ENCODE measurements at places on chromosomes 11 and 22. TPM values are rescaled to one million over a fixed set of nuclear protein-coding genes. Genes with fewer than 3 reads are reported as not detected.

GRCh38 chr11:35173011-35173511 lies 34.1 kb downstream of the CD44 start:
- H3K27me3 ChIP-seq, result no peaks in the 10 kb centered on the region
- peaks cover 28% of the 10 kb centered on the region for H3K4me1 ChIP-seq
- DNase-seq, result no peak

CSF2RB gene
- 0.07 TPM for total RNA-seq

DNA sequence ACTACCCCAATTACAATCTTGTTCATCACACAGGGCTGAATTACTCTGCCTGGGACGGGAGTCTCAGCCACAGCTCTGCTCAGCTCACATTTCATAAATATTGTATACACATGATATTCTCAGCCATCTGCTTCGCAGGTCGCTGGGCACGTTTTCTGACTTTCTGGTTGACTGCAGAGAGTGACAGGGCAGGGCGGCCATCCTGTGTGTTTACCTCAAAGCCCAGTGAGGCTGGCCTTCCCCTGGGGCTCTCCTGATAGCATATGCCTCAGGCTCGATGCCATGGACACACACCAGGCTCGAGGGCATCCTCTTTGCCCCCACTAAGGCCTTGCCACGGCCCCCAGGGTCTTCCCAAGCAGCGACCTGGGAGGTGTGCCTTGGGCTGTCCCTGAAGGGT lies 345.0 kb downstream of the CADM1 start:
- no peak overlapping the region for H3K4me3 ChIP-seq
- DNase-seq, result no peak
- H3K4me1 ChIP-seq, result peaks cover 40% of the 10 kb centered on the region
- no peak overlapping the region for H3K27ac ChIP-seq
- H3K36me3 ChIP-seq, result no peaks in the 10 kb centered on the region

DNA sequence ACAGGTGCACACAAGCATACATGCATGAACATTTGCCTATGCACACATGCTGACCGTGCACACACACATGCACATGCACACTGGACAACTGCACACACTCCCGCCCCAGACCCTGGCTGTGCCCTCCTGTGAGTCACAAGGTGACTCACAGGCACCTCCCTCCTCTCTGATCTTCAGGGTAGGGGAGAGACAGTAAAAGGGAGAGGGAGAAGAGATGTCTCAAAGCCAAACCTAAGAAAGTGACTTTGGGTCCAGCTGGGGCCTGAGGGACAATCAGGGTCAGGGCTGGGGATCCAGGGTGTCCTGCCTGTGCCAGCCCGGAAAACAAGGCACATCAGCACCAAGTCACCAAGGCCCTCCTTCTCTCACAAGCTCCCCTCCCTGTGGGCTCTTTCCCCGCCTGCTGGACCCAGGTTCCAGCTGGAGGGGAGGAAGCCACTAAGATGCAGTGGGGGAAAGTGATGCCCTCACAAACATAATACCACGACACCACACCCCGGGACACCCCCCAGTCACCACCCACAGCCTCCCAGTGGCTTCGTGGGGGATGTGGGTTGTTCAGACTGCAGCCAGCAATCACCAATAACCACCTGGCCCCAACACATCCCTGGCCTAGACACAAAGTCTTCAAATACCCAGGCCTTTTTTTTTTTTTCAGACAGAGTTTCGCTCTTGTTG lies 39.3 kb downstream of the PDGFB start:
- peaks cover 28% of the 10 kb centered on the region for H3K4me1 ChIP-seq
- no peak for DNase-seq
- peaks cover 2% of the 10 kb centered on the region for H3K36me3 ChIP-seq
- peak overlapping the region; percentile 79 for H3K27ac ChIP-seq
- H3K4me3 ChIP-seq, result no peak overlapping the region
- H3K27me3 ChIP-seq, result no peaks in the 10 kb centered on the region

CHRDL2 gene
- total RNA-seq, result 0.25 TPM

DNA sequence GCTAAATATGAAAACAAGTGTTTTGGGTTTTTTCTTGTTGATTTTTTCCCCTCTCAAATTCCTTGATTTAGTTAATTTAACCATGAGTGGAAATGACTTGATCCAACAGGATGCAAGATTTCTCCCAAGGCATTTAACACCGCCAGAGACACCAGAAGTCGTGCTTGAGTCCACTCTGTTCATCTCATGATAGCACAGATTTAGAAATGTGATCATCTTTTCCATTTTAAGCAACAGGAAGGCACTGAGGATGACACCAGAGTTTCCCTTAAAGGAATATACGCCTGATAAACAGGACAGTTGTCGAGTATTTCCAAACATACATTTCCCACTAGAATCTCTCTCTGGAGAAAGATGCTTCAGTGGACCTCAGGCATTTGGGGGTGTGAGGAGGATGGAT lies 318.7 kb downstream of the CADM1 start:
- no peak overlapping the region for H3K4me3 ChIP-seq
- peaks cover 3% of the 10 kb centered on the region for H3K27me3 ChIP-seq
- peaks cover 5% of the 10 kb centered on the region for H3K4me1 ChIP-seq
- H3K36me3 ChIP-seq, result no peaks in the 10 kb centered on the region
- no peak for DNase-seq

DNA sequence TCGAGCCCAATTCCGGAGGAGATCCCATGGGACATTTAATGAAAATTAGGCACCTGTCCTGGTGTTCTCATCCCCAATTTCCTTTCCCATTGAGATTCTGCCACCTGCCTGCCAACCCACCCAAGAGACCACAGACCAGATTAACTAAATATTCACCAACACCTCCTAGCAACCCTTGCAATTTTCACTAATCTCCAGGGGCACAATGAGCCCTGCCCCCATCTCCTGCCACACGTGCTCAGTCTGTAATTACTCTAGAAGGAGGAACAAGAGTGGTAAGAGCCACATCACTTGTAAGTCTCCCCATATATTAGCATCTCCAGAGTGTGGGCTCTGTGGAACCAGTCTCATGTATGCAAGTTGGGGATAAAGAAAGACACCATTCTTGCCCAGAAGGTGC lies 38.0 kb downstream of the IL18BP start:
- H3K27ac ChIP-seq, result peak overlapping the region; percentile 16
- H3K36me3 ChIP-seq, result peaks cover 20% of the 10 kb centered on the region
- peaks cover 10% of the 10 kb centered on the region for H3K4me1 ChIP-seq
- no peak for DNase-seq
- H3K4me3 ChIP-seq, result no peak overlapping the region

Data from WTC11 (cell line).